ENCODE measurements at places on chromosomes 7 and 10.

DNA sequence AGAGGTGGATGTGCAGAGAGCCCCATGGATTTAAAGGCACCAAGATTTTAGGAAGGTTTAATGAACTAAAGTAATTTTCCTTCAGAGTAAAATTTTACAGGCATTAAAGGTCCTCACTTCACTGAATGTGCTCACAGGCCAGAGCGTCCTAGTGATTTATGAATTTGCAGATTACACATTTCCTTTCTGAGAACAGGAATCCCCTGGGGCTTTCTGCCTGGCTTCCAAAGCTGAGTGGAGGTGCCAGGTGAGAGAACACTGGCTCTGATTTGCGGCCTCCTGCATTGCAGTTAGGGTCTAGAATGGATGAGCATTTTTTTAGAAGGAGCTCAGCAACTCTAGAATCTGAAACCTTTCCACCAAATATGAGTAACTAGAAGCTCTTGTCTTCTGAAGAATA, 194.3 kb downstream of the SORCS3 start:
- no peak for DNase-seq

GRCh38 chr10:26593896-26594295, 103.6 kb upstream of the PDSS1 start:
- DNase-seq = no peak

- DNase-seq = peak; percentile 51
These were observed 588 bp downstream of the GLI3 start for GRCh38 chr7:42236266-42236975.

DNA sequence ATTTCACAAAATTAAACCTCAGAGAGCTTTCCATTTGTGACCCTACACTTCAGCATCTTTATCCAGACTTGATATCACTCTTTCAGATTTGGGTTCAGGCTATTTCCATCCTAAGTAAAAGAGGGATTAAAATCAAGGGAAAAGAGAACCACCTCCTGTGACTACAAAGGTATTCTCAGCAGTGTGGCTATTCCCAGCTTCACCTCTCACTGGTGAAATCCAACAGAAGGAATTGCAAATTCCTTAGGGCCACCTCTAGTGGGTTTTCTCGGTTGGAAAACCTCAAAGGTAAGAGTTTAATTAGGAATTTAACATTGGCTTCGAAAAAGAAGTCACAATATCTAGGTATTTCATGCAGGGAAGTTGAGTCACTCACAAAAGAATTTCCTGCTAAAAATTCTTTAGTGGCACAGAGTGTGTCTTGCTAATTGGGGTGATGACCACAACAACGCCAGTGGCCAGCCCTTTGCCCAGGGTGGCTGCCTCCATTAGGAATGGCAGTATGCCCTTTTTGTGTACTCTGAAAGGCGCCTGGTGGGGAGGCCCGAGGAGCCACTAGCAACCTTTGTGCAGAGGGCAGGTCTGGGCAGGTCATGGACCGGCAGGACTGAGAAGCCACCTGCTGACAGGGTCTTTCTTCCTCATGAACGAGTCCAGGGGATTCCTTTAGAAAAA, 52.2 kb downstream of the SEM1 start:
- DNase-seq = no peak

GRCh38 chr10:52318822-52319464, 4.9 kb downstream of the DKK1 start:
- DNase-seq = peak; percentile 98

- DNase-seq = no peak
These were observed 43.0 kb upstream of the GRM3 start for GRCh38 chr7:86600506-86601290.

- DNase-seq = no peak
These were observed 611.5 kb downstream of the CNTNAP2 start for GRCh38 chr7:146728141-146728540.

DNA sequence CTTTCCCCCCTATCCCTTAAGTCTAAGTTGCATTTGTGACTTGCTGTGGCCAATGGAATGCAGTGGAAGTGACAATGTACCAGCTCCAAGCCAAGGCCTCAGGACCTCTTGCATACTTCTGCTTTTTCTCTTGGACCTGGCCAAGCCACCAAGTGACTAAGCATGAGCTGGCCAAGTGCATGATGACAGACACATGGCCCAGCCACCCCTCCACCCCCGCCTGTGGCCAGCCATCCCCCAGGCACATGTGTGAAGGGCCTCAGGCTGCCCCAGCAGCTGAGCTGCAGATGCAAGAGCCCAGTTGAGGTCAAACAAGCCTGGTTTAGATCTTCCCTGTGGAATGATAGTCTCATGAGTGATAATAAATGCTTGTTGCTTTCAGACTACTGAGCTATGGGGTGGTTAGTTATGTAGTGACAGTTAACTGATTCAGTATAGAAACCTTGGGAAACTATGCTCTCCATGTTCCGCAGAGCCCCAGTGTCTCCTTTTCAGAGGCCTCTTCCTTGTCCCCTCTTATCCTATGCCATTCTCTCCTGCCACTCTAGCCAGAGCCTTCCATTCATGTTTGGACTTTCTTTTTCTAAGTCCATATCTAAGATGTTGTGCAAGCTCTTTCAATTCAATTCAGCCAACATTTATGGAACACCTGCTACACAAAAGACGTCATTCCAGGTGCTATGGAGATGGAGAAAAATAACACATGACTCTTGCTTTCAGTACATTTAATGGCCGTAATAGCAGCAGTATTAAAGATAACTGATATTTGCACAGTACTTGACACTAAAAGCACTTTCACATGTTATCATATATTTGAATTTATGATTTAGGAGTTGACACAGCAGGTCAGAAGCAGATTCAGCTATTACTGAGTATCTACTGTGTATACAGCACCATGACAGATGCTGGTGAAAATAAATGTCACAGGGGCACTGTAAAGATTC, 55.5 kb upstream of the LOXL4 start:
- peak; percentile 61 for DNase-seq

- DNase-seq = no peak
These were observed 245.6 kb downstream of the SLC25A13 start for GRCh38 chr7:96076350-96076707.

DNA sequence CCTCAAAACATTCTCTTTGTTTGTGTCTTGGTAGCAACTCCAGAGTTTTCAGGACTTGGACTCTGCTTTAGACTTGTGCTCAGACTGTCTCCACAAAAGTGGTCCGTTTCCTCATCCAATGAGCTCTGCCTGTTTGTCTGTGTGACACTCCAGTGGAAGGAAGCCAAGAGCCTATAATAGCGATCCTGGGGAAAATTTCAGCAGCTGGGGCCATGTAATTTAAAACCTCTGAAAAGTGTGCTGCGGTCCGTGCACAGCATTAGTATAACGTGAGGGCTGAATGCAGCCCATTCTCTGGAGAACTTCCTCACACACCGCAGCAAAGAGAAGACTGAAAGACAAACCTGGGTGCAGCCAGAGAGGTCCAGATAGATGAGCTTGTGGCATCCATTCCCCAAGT, at the start of gene LRRC17:
LRRC17 (plus strand) TSS at position 259 of the 400 bp plus-strand sequence. CDS start 20,914 bp downstream, outside the sequence.
- no peak for DNase-seq

DNA sequence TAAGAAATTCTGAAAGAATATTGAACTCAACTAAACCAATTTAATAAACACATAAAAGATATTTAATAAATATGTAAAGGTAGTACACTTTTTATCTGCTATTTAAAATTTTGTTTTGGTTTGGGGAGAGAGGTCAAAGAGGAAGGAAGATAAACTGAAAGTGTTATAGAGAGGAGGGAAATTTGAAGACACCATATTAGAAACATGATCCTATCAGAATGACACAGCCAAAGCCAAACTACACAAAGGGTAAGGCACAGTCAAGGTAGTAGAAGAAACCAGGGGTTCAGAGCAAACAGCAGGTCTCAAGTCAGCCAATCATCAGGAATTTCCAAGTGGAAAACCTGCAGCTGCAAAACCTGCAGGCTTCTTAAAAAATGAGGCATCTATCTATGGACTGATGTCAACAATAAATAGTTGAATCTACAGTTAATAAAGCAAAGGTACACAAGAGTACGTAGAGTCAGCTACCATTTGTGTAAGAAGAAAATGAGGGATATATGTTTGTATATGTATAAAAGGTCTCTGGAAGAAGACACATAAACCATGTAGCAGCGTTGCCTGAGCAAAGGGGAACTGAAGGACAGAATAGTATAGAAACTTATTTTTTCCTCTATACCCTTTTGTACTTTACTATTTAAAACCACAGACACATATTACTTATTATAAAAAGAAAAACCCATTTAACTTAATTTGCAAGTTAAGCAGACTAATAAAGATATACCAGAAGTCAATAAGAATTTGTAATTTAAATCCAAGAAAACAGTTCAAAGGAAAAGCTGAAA, 10.0 kb downstream of the ZNF800 start:
- DNase-seq = no peak

- DNase-seq = no peak
These were observed 176.1 kb downstream of the COBL start for GRCh38 chr7:51140199-51141164.

DNA sequence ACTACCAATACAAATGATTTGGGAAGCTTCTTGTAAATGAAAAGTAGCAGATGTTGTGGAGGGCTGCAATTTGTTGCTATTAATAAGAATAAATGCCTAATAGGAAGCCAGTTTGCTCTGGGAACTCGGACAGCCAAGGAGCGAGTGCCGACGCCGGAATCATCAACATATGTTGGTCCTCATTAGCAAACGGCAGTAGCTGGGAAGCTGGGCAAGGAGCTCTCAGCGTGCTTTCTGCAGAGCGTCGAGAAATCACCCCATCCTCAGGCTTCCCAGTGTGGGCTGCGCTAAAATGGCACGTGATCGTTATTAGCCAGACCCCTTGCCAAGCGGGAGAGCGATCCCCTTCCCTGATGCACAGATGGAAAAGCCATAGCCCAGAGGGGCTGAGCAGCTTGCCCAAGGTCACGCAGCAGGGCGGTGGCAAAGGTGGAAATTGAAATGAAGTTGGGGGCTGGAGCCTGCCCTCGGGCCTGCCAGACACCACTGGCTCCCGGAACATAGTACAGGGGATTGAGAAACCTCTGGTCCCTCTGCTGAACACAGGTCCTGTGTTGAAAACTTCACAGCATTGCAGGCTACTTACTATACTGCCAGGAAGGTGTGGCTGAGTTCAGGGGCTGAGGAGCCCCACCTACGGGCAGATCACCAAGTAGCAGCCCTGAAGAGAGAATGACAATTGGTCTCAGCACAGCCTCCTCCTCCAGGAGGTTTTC, 326.9 kb downstream of the PLXNA4 start:
- DNase-seq = no peak

DNA sequence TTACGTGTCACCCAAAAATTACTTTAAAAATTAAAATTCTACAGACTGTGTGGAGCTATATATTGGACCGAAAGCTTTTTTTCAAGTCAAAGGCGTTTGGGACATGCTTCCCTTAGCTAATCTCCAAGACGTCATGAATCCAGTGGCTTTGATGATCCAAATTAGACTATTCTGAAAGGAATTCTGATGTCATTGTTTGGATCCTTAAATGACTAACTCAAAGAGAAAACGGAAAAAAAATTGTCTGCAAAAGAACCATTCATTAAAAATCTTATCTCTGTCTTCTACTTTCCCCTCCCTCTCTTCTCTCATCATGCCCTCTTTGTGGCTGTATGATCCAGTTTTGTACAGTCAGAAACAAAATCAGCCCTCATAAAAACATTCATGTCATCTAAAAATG, 161.8 kb downstream of the ETV1 start:
- DNase-seq = peak; percentile 71

GRCh38 chr10:59823111-59823510, 69.9 kb upstream of the MRLN start:
- DNase-seq = no peak

- peak; percentile 60 for DNase-seq
These were observed 175.9 kb downstream of the BAMBI start for GRCh38 chr10:28853195-28853594.
